Spleen (tissue), 13 donors: ENCODE measurements at places on chromosomes 2 and 18. TPM values are rescaled to one million over a fixed set of nuclear protein-coding genes. Genes with fewer than 3 reads are reported as not detected.

GALR1 gene
- polyA plus RNA-seq, result not detected

GRP gene
- polyA plus RNA-seq, result not detected

KCNJ13 gene
- not detected for polyA plus RNA-seq

CHRND gene
- not detected for polyA plus RNA-seq

GCG gene
- 0.28 TPM for polyA plus RNA-seq

SULT1C2 gene
- polyA plus RNA-seq, result 1.4 TPM

SLC4A5 gene
- polyA plus RNA-seq, result 1.1 TPM

SPC25 gene
- 0.54 TPM for polyA plus RNA-seq

FEV gene
- not detected for polyA plus RNA-seq

PLEKHB2 gene
- polyA plus RNA-seq, result 20.1 TPM

UGT1A4 gene
- not detected for polyA plus RNA-seq

TRIM43 gene
- polyA plus RNA-seq, result not detected

PCARE gene
- not detected for polyA plus RNA-seq

GPR35 gene
- 7.4 TPM for polyA plus RNA-seq

DTNA gene
- 3.0 TPM for polyA plus RNA-seq

DSG4 gene
- polyA plus RNA-seq, result not detected

CAPN13 gene
- polyA plus RNA-seq, result not detected

ADCYAP1 gene
- polyA plus RNA-seq, result not detected

QPCT gene
- polyA plus RNA-seq, result 9.4 TPM

PRKAG3 gene
- not detected for polyA plus RNA-seq

MOGAT1 gene
- not detected for polyA plus RNA-seq

SERPINB11 gene
- not detected for polyA plus RNA-seq

PDE1A gene
- 2.4 TPM for polyA plus RNA-seq

KLHL41 gene
- polyA plus RNA-seq, result 0.67 TPM

B3GNT7 gene
- polyA plus RNA-seq, result 0.96 TPM

COLEC12 gene
- polyA plus RNA-seq, result 0.13 TPM

ASPRV1 gene
- polyA plus RNA-seq, result 1.9 TPM

CYP26B1 gene
- 0.87 TPM for polyA plus RNA-seq

MEX3C gene
- polyA plus RNA-seq, result 16.9 TPM

ANKRD29 gene
- 10.6 TPM for polyA plus RNA-seq

CHST9 gene
- polyA plus RNA-seq, result 0.87 TPM

SERPINB10 gene
- polyA plus RNA-seq, result 0.51 TPM

NETO1 gene
- polyA plus RNA-seq, result 12.1 TPM

FBXO15 gene
- 3.5 TPM for polyA plus RNA-seq

RNF181 gene
- 139 TPM for polyA plus RNA-seq

HEATR5B gene
- polyA plus RNA-seq, result 5.5 TPM
